ENCODE measurements at places on chromosomes 4 and X.

- DNase-seq: no peak
These were observed 24.4 kb downstream of the FRAS1 start for GRCh38 chr4:78081541-78081940.

DNA sequence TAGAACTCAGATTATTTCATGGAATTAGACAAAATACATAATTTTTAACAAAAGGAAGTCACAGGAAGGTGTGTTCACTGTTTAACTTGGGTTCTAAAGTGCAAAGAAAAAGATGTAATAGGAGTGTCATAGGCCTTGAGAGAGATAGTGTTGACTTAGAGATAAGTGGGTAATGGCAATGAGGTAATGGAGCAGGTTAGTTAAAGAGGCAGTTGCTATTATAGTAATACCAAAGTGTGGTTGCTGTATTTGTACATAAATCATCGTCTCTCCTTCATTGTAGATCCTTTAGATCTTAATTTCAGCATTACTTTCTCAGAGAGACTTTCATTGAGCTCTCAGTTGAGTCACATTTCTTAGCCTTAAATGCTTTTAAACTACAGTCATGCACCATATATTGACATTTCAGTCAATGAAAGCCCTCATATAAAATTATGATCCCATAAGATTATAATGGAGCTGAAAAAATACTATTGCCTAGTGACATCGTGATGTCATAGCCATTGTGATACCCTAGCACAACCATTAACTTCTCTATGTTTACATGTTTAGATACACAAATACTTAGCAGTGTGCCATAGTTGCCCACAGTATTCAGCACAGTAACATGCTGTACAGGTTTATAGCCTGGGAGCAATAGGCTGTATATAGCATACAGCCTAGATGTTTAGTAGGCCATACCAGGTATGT is 245.4 kb downstream of the ADGRL3 start:
- no peak for DNase-seq

DNA sequence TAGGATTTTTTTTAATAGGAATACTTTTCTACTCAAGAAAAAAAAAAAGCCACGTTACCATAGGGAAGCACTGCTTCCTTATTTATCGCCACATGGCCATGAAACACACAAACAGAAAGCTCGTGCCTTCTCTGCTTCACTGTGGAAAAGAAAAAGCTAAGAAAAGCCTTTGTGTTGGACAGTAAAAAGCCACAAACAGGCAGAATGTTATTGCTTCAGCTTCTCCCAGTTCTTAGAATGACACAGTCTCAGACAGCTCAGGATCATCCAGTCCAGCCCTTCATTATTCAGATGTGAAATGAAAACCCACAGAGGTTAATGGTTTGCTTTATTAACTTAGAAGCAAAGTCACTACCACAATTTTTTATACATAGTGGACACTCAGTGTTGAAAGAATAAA is 181.6 kb upstream of the NOCT start:
- DNase-seq: no peak

GRCh38 chr4:112975567-112976355 is 73.7 kb upstream of the ANK2 start:
- no peak for DNase-seq

DNA sequence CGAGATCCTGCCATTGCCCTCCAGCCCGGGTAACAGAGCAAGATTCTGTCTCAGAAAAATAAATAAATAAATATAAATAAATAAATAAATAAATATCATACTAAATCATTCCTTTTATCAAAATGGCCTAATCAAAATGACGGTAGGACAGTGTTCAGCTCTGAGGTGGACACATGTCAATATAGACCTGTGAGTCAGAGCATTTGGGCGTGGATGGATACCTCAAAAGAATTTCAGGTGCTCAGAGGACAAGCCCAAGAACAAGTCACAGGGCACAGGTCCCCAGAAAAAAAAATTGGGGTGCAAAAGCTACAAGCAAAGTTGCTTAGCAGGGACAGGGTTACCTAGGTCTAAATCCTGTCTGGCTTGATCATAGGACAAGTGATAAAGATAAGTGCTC is 204.7 kb upstream of the HS3ST1 start:
- no peak for DNase-seq

Measured in stimulated activated CD4-positive, alpha-beta T cell treated with anti-CD3 and anti-CD28 coated beads, Interleukin-1b, Interleukin-23, amount 100 ng/mL, for 48 hours (primary cell).